Amniotic epithelial cell (primary cell): ENCODE measurements at places on chromosomes 6 and 20.

DNA sequence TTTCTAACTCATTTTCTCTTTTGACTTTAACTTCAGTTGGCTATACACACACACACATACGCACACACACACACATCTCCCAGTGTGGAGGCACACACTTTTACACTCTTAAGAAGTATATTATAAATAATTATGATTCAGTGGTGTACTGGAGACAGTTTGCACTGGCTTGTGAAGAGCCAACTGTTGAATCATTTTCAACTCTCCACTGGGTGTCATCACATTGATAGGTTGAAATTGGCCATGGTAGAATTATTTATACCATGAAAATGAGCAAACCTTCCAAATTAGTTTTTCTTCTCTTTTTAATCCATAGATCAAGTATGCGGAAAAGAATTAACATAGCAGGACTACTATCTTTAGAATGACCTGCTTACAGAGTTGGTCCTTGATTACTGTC, 407.1 kb downstream of the BMP2 start:
- no peak for DNase-seq

DNA sequence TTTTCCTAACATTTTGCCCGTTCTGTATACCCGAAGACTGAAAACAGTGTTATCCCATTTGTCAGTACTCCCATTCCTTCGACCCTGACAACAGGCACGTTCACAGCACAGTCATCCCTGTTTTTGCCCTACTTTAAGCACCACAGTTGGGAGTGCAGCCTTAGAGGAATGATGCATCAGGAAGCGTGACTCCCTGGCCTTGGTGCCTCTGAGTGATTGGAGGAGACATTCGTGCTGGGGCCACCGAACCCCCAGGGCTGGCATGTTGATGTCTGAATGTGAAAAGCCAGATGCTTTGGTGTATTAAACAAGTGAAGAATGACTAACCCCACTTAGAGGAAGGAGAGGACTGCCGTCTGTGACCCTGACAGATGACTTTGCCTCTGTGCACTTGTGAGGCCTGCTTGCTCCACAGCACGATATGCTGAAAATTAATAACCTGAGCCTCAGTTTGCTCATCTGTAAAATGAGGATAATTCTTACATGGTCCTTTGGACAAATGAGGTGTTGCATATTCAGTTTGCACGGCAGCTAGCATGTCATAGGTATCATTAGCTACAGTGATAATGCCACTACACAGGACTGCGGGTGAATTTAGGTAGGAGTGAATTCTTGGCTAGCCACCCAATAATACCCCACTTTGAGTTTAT, 36.0 kb downstream of the STK35 start:
- DNase-seq: peak; percentile 94

- no peak for DNase-seq
Measured at GRCh38 chr20:50054231-50054547, 58.8 kb downstream of the UBE2V1 start.

GRCh38 chr6:83442752-83443151, 11.9 kb upstream of the ME1 start:
- DNase-seq: peak; percentile 96

DNA sequence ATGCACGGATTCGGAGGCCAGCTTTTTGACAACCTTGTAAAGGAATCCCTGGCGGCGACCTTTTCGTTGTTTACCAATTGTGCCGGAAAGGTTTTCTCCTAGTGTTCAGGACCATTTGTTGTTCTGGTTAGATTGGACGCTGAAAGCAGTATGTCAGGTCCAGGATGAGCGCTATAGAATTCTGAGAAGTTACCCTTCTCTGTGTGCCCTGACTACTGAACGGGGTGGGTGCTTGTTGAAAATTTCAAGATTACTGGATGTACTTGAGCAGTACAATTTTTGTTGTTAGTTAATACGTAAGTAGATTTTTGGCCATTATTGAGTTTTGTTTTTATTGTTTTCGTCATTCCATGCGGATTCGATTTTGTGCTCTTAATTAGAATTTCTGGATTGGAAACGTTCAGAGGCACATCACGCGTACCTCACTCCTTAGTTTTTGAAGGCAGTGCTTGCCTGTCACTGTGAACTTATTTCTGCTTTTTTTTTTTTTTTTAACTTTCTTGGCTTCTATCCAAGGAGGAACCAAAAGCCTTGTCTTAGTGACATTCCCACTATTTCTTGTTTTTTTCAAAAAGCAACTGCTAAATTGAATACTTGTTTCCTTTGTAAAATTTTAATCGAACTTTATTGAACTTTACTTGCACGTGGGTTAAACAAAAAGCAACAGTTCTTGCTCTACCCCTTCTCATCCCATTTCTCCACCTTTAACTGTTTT, 898 bp downstream of the XRN2 start:
- DNase-seq: no peak

DNA sequence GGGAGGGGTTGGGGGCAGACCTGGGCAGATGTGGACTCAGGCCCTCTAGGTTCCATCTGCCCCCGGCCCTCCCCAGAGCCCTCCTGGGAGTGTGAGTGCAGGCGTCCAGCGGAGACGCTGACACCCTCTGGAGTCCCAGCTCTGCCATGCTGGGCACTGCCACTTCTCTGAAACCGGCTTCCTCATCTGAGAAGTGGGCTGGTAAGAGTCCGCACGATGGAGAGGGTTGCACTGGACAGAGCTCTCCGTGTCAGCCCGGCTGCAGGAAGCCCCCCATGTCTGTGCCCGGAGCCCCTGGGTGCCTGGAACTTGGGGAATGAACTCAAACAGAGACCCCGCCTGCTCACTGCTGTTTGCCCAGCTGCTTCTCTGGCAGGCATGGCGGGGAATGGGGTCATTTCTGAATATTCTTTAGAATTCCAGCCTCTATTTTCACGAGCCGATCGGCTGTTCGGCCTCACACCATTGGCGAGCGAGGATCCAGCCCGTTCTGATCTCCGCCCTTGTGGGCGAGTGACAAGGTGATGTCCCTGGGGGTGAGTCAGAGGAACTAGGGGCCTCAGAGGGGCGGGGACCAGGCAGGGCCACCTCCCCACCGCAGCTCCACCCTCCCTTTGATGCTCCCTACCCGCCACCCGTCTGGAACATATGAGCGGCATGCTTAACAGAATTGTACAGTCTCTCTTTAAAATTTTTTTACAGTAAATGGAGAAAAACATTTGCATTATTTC, 47.8 kb upstream of the GATA5 start:
- DNase-seq: no peak

DNA sequence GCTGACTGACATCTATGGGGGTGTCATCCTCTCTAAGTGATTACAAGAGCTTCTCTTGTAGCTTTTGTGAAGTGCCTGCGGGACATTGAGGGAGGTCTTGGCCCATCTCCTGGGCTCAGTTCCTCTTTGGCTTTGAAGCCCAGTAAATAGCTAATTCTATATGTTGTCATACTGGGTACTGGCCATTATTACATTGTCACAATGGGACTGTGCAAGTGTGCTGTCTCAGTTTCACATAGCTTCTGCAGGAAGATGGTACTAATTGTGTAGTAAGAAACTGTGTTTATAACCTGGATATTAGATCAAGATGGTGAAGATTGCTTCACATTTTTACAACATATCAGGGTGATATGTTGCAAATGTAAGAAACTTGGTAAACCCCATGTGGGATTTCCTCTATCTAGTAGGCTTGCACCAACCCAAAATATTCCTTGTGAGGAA, 19.9 kb downstream of the SPINT3 start:
- DNase-seq: peak; percentile 7

- DNase-seq: peak; percentile 44
Measured at GRCh38 chr20:25300496-25301170, 52.7 kb downstream of the PYGB start.

DNA sequence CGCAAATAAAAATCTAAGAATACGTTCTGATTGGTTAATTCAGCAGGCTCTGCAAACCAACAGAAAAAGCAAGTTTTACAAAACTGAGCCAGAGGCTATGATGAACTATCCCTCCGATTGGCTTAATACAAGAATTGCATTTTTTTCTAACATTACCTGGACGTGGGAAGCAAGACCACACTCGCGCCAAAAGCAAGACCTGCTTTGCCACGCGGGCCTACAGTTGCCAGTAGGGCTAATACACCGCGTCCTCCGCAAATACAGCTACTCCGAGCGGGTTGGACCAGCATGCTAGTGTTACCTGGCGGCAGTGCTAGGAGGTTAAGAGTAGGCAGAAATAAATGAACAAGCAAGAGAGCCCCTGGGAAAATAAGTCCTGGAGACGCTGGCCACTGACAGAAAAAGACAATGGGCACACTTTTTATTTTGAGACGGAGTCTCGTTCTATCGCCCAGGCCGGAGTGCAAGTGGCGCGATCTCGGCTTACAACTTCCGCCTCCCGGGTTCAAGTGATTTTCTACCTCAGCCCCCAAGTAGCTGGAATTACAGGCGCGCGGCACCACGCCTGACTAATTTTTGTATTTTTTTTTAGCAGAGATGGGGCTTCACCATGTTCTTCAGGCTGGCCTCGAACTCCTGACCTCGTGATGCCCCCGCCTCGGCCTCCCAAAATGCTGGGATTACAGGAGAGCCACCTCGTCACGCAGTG, 131.9 kb upstream of the BTN3A2 start:
- peak; percentile 81 for DNase-seq

GRCh38 chr6:144588697-144589325, 303.7 kb downstream of the UTRN start:
- no peak for DNase-seq

DNA sequence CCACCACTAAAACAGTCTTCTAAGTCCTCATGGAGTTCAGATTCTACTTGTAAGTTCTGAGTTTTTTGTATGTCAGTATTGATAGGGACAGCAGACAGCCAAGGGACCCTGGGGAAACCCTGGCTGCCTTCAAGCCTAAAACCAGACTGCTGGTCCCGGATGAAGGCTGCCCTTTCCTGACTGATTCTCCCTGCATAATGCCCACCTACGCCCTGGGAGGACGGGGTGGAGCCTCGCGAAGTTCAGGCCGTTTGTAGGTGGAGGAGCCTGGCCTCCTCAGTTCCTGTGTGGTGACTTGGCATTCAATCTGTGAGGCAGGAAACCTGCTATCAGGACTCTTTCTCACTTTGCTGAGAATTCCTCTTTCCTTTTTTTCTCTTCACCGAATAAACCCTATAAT, 120.3 kb upstream of the LGSN start:
- no peak for DNase-seq

DNA sequence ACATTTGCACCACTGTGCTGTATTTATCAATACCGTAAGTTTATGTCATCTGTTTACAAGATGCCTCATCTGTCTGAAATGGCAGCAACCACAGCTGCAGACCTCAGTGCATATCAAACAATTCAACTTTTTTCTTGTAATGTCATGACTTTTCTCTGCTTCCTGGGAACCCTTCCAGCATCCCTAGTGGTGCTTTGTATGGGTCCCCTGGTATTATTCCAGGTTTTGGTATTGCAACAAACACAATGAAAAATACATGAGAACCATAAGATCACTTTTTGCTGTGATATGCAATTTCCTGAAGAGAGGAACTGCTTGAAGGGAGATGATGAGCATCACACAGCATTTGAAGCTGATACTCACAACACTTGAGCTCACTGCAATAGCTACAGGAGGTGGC, 12.0 kb upstream of the TXNDC5 start:
- no peak for DNase-seq

DNA sequence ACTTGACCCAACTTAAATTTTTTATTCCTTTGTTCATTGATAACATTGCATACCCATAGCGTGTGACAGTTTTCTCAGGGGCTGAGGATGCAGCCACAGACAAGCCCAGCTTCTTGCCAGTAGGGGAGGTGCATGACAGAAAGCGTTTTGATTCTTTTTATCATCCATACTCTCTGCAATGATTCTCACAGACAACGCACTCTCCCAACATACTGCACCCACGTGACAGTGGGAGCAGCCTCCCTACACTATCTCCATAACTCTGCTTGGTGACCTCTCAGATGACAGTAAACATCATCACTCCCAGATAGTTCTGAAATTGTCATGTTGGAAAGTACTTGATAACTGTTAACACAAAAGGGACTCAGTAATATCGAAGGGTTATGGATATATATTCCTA, 481.2 kb upstream of the AGPAT4 start:
- DNase-seq: no peak

DNA sequence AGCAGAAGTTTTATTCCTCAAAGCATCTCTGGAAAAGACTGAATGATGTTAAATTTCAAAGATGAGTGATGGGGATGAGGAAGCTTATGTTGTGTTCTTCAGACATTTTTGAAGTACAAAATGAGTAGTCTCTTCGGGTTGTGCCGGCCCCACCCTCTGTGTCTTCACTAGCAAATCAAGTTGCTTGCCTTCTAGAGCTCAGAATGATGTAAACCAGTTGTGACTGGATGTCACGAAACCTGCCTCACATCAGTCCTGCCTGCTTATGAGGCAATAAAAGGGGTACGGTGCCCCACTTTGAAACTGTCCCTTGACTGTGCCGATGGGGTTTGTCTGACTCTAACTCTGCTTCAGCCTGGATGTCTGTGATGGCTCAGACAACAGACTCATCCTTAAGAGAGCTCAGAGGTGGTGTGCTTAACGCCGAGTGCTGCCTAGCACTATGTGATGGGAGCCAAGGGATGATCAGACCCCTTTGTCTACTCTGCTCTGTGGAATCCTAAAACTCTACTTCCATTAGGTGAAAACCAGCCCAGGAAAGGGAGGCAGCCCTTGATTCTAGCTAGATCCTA, 19.0 kb downstream of the TOMM34 start:
- DNase-seq: peak; percentile 18

- DNase-seq: no peak
Measured at GRCh38 chr6:78966542-78966941, 99.2 kb downstream of the IRAK1BP1 start.

DNA sequence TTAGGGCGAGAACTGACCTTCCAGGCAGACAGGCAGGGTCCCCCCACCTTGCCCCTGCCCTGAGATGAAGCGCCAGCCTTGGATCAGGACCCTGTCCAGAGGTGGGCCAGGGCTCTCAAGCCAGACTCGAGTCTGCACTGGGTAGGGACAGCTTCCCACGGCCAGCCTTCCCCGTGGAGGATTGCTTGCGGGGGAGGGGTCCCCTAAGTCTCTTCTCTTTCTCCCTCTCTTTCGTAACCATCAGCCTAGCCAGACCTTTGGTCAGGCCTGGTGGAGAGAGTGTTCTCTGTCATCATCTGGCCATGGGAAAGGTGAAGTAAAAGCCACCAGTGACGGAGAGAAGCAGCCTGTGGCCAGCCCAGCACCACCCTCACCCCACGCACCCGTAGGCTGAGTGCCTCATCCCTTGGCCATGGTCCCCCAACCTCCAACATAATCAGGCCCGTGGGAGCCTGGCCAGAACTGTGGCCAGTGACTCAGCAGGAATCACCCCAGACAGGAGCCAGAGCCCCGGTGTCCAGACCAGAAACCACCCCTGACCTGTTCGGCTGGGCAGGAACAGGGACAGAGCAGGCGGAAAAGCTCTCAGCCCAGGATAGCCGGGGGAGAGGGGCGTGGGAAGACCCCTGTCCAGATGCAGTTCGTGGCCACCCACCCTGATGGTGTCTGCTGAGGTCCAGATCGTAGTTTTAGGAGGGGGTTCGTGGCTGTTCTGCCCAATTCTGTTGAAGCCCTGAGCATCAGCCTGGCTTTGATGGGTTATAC, 47.1 kb downstream of the SNAI1 start:
- peak; percentile 98 for DNase-seq
